ENCODE measurements at places on chromosomes 4 and X.
A peak's percentile ranks its signal among the peaks of the same experiment; 100 is the strongest.

GRCh38 chr4:172480471-172480870 is 667.3 kb downstream of the GALNTL6 start:
- DNase-seq, result no peak

- no peak for DNase-seq
Observed at GRCh38 chr4:10069075-10069642, 47.4 kb downstream of the WDR1 start.

DNA sequence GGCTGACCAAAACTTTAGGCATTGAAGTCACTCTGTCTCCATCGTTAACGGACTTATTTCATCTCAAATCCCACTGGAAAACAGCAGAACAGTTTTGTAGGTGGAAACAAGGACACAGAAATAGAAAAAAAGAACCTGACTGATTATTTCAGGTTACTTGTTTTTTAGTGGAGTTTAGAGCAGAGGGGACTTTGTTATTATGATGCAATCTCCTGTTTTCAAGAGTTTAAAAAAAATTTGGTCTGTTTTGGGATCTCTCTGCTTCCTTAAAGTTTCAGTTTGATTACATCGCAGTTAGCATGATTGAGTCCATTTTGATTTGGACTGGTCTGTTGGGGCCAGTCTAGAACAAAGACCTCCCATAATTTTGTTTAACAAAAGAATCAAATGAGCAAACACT is 13.6 kb downstream of the PROM1 start:
- DNase-seq, result no peak

- no peak for DNase-seq
Observed at GRCh38 chr4:2852481-2852921, 8.9 kb downstream of the ADD1 start.

DNA sequence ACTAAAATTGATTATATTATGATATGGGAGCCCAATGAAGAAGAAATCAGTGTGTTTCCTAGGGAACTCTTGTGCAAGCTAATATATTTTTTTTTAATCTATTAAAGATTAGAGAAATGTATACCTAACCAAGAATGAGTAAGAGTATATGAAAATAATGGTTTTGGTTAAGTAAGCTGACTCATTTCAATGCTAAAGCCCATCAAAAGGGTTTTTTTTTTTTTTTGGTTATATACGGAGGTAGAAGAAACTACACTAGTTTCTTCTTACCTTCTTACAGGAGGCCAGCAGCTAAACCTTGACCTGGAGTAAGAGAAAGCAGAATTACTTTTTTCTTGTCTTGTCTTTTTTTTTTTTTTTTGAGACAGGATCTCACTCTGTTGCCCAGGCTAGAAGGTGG is 27.5 kb downstream of the RUFY3 start:
- DNase-seq, result no peak

DNA sequence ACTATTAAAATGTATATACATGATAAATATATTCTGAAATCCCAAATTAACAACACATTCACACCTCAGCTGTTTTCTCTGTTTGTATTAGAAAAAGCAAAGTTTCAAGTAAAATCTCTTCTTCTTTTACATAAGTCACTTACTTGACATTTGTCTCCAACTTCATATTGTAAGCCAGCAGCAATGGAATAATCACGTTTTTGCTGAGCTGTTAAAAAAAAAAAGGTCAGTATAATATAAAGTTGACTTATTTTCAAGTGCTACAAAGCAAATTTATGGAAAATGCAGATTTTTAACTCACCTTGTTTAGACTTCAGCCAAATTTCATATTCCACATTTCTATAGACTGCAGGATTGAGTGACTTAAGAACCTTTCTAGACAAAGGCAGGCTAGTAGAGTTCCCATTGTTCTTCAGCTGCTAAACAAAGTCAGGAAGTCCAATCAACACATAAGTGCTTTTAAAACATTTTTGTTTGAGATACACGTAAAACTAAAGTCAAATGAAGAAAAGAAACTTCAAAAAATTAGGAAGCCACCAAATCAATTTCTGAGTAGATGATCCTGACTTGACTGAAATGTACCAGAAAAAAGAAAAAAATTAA is 25.0 kb downstream of the OTUD4 start:
- no peak for DNase-seq

DNA sequence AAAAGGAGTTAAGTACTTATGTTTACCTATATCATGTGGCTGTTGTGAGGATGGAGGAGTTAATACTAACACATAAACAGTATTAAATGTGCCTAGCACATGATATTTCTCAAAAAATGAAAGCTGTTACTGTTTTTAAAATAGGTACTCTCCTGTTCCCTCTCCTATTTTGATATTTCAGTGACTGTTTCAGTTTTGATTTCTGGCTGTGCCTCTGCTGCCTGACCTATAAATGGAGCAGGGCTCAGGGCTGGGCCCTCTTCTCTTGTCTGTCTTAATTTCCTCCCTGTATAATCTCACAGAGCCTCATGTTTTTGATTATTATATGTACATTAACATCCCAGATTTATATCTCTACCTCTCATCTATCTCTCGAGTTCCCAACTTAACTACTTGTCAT is 93.3 kb downstream of the UGT8 start:
- DNase-seq, result no peak

DNA sequence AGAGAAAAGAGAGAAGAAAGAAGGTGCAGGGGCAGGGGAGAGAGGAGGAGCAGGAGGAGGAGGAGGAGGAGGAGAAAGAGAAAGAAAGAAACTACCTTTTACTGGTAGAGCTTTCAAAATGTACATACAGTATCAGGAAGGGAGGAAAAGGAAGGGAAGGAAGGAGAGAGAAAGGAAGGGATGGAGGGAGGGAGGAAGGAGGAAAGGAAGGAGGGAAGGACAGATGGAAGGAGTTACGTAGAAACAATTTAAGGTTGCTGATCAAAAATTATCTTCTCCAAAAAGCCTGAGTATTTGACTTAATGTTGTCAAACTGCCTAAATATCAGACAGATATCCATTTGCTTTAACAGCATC is 13.4 kb downstream of the TBC1D9 start:
- no peak for DNase-seq

DNA sequence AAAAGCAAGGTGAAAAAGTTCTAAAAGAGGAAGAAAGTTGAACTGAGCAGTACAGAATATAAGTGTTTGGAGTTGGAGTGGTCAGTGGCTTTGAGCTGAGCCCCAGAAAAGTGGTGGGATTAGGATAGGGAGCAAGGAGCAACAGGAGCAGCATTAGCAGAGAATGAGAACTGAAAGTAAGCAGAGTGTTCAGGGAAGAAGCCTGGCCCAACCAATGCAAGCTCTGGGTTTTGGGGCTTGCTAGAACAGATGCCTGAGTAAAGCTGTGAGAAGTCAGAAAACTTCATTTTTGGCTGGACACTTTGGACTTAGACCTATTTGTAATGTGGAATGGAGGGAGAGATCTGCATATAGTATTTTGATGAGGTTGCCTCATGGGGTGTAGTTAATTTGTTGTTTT is 17.8 kb downstream of the JADE1 start:
- no peak for DNase-seq

- peak; percentile 58 for DNase-seq
Observed at GRCh38 chr4:37953620-37954293, 6.4 kb upstream of the PTTG2 start.

DNA sequence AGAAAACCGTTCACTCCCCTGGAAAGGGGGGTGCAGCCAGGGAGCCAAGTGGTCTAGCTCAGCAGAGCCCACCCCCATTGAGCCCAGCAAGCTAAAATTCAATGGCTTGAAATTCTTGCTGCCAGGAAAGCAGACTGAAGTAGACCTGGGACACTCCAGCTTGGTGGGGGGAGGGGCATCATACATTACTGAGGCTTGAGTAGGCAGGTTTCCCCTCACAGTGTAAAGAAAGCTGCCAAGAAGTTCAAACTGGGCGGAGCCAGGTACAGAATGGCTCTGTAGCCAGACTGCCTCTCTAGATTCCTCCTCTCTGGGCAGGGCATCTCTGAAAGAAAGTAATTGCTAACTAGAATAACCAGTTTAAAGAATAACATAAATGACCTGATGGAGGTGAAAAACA is 372.3 kb upstream of the F9 start:
- no peak for DNase-seq

GRCh38 chr4:188107931-188108843 is 1.2 kb downstream of the TRIML2 start:
- no peak for DNase-seq

GRCh38 chr4:142913034-142913433 is 66.9 kb upstream of the INPP4B start:
- no peak for DNase-seq

DNA sequence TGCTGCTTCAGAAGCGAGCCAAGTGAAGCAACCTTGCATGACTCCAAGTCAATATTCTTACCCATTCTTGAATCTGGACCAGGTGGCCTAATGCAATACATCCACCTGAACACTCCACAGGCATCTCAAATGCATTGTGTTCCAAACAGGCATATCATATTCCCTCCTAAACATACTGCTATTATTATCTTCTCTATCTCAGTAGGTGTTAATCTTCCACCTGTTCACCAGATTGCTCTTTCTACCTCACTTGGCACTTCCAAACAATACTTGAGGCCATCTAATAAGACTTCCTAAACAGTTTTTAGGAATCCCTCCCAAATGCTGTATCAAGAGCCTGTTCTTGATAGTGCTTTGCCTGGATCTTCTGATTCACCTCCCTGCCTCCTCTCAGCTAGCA is 90.7 kb downstream of the GPRIN3 start:
- DNase-seq, result no peak

GRCh38 chrX:2652106-2652505 is 39.0 kb upstream of the CD99 start:
- DNase-seq, result no peak

DNA sequence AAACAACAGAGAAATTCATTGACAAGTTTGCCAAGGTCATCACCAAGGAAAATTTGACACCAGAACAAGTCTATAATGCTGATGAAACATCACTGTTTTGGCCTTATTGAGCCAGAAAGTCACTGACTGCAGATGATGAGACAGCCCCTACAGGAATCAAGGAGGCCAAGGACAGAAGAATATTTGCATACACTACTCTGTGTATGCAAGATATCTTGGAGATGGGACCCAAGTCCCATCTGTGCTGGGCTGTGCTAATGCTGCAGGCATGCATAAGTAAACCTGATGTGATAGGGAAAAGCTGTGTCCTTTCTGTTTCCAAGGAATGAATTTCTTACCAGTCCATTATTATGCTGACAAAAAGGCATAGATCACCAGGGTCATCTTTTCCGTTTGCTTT is 126.8 kb downstream of the PAPSS1 start:
- DNase-seq, result no peak

DNA sequence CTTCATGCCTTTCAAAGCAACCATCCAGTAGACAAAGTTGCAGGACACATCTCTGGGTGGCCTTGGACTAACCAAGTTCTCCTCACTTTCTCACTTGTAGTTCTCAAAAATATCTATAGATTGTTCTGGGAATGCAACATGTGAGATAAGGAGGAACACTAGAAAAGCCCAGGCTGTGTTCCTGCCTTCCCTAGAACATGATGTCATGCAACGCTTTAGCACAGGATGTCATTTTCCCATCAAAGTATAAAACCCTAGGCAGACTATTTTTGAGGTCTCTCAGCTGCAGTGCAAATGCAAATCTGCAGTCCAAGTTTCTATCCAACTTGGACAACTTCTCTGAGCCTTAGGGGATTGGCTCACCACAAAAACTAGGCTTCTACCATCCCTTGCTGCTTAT is 78.8 kb upstream of the PCDH7 start:
- DNase-seq, result no peak
